ENCODE measurements at places on chromosomes 3 and 15. TPM values are rescaled to one million over a fixed set of nuclear protein-coding genes. Genes with fewer than 3 reads are reported as not detected.

DNA sequence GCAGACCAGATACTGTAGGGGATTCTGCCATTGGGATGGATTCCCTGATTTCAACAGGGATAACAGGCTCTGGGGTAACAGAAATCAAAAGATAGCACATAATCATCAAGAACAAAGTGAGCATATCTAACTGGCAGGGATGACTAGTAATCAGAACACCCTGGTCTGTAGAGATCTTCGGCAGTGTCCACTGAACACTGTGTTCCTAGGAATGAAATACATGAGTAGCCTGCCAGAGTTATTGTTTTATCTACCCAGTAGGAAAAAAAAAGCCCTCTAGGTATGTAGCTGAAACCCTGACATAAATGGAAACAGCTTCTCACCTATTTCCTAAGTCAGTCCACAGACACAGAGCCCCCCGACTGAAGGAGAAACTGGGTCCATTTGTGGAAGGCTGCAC, 340.3 kb upstream of the ZNF385D start:
- no peak for DNase-seq

DNA sequence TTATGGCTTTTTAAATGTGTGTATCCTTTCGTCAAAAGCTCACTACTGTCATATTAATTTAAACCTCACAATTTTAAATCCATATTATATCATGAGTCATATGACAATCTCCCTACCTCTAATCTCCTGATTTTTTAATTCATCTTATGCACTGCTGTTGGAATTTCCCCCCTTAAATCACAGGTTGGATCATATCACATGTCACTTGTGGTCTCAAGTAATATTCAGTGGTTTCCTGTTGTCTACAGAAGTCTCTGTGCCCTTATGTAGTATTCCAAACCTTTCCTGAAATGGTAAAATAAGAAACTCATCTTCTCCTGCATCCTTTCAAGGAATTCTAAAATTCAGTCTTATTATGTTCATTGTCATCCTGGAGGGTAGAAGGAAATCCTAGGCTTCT, 116.0 kb upstream of the CBLB start:
- no peak for DNase-seq

CMTM6 gene
- polyA plus RNA-seq: 24.3 TPM

GRCh38 chr3:16808393-16809107, 76.2 kb upstream of the PLCL2 start:
- DNase-seq: no peak

DNA sequence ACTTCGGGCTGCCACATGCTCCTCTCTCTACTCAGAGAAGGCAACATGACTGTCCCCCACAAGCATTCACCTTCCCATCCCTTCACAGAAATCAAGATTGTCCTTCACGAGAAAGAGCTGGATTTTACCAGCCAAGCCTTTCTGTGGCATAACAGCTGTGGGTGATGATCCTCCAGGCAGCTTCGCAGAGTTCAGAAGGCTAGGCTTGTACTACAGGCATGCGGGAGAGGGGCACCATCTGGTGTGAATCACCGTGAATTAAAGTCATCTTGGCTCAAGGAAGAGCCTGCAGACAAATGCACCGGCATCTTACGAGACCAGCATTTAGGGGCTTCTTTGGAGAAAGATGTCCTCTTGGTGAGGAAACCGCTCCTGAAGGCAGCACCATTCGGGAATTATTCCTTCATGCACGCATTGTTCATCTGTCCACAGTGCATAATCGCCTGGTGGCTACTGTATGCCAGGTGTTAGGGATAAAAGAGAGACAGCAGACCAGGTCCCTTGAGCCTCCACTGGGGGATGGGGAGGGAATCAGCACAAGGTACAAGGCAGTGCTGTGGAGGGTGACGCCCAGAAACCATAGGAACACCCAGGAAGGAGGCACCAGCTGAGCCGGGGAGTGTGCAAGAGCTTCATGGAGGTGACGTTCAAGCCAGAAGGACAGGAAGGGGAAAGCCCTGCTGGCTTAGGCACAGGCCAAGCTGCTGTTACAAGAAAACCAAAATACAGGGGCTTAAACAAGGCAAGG, 108.6 kb downstream of the TMEM266 start:
- DNase-seq: no peak

GRCh38 chr15:25342629-25343028, 96.2 kb downstream of the UBE3A start:
- DNase-seq: no peak

GRCh38 chr3:160904691-160905090, 148.7 kb downstream of the PPM1L start:
- no peak for DNase-seq

- DNase-seq: no peak
Observed at GRCh38 chr15:64862408-64862807, 20.7 kb downstream of the PLEKHO2 start.

GRCh38 chr15:47553947-47554346, 163.4 kb upstream of the SEMA6D start:
- no peak for DNase-seq

GRCh38 chr3:22322861-22323260, 571.9 kb upstream of the ZNF385D start:
- no peak for DNase-seq

GUCA1C gene
- 0.43 TPM for polyA plus RNA-seq

DNA sequence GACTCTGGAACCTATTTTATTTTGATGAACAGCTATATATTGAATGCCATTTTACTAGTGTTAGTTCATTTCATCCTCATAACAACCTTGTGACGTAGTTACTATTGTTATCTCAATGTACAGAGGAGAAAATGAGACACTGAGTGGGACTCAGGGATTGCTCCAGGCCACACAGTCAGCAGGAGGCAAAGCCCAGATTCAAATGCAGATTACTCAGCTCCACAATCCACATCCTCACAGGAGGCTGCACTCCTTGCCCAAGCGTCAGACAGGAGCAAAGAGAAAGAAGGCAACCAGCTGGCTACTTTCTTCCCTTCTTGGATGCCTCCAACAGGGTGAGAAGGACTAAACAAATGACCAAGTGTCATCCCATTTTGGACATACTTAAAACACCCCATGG, 92.0 kb upstream of the CCDC54 start:
- peak; percentile 62 for DNase-seq

GRCh38 chr15:51814606-51815005, 14.8 kb upstream of the TMOD3 start:
- DNase-seq: no peak

- DNase-seq: no peak
Observed at GRCh38 chr3:28856796-28857195, 424.1 kb upstream of the RBMS3 start.

SPCS1 gene
- polyA plus RNA-seq: 200 TPM

CIAO2A gene
- 89.0 TPM for polyA plus RNA-seq

DNA sequence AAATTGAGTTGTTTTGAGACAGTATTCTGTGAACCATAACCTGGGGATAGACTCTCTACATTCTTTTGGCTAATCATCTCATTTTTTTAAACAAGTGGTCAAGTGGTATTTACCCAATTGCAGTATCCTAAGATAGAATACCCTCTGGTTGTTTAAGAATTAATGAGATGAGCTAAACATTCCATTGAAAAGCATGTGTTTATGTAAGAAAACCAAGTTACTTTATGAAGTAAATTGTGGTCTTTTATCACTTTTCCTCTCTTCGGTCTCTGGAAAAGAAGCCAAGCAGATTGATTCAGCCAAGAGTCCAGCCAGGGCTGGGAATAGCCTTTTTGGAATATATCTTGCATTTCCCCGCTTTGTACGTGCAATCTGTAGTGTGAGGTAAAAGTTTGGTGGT, 185.7 kb upstream of the TOPAZ1 start:
- no peak for DNase-seq

DNA sequence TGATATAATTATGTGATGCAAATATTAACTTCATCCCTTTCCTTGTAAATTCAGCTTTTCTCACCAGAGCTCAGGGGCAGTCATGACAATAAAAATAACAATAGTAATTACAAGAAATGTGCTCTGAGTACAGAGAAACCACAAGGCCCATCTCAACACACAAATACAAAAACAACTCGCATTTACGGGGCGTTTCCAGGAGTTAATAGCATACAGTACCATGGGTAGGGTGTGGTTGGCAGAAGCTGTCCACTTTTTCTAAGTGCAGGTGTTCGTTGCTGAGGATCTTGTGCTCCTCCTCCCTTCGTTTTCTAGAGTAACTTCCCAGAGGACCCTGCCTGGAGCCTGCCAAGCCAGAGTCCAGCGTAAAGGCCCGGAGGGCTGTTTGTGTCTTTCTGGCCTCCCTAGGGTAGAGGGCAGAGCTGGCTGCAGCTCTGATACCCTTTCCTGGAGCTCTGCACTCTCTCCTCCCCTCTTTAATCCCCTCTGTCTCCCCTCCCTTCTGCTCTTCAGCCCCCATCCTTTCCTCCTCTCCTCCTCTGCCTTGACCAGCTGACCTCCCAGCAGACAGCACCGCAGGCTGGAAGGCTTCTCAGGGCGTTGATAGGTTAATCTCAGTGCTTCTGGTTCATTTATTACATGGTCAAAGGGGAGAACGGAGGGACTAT, 11.4 kb downstream of the SEMA3G start:
- no peak for DNase-seq

- DNase-seq: peak; percentile 83
Observed at GRCh38 chr3:14329116-14329830, 73.1 kb upstream of the SLC6A6 start.

DNA sequence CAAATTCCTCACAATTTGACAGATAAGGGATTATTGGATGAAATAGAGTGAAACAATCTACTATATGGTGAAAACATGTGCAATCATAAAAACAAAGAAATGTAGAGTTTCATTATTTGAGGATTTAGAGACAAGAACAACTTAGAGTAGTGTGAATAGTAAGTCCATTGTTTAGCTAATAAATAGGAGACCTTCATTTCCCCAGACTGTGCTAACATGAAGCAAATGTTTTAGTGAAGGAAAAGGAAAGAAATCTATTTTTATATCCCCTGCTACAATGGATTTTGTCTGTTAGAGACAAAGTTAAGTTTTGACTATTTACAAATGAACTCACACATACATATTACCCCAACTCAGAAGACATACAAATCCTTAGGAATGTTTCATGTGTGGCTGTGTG, 77.8 kb downstream of the EFL1 start:
- DNase-seq: no peak

GRCh38 chr15:90046289-90046688, 45.2 kb downstream of the ZNF710 start:
- no peak for DNase-seq

DNA sequence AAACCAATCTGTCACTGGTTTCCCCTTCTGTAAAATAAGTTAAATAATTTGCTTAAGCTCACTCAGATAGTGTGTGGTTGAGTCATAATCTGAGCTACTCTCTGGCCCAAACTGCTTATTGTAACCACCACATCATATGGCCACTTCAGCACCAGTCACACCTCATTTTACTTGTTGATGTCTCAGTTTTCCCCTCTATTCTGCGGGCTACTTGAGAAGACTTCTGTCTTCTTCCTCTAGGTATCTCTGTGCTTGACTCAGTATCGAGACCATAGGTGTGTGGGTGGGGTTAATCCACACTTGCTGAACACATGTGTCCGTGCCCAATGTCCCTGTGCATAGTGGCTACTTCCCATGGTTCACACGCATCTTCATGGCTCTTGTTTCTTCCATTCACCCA, 32.9 kb downstream of the CRYGS start:
- no peak for DNase-seq

DNA sequence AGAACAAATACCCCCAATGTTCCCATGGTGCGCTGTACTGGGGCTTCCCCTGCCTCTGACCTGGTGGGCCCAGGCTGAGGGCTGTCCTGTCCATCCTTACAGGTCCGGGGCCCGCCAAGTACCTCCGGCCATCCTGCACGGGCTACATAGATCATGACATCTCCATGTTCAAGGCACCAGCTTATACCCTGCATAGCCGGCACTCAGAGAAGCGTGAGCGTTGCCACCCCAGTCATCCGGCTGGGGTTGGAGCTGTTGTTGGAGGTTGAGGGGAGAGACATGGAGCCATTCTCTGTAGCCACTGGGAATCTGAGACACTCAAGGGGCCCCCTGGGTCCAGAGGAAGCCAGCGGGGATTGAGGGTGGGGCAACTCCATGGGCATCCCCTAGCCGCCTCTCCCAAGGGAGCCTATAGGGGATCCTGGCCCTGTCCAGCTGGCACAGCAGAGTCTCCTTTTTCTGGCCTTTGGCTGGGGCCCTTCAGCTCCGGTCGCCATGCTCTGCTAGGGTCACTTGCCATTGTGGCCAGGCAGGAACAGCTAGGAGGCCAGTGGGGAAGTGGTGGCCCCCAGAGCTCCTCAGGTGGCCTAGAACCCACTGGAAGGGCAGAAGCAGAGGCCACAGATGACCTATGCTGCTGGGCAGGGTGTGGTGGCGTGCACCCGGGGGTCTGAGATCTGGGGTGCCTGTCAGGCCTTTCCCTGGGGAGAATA, 12.5 kb upstream of the CSPG4 start:
- DNase-seq: no peak

CHL1 gene
- polyA plus RNA-seq: not detected

DNA sequence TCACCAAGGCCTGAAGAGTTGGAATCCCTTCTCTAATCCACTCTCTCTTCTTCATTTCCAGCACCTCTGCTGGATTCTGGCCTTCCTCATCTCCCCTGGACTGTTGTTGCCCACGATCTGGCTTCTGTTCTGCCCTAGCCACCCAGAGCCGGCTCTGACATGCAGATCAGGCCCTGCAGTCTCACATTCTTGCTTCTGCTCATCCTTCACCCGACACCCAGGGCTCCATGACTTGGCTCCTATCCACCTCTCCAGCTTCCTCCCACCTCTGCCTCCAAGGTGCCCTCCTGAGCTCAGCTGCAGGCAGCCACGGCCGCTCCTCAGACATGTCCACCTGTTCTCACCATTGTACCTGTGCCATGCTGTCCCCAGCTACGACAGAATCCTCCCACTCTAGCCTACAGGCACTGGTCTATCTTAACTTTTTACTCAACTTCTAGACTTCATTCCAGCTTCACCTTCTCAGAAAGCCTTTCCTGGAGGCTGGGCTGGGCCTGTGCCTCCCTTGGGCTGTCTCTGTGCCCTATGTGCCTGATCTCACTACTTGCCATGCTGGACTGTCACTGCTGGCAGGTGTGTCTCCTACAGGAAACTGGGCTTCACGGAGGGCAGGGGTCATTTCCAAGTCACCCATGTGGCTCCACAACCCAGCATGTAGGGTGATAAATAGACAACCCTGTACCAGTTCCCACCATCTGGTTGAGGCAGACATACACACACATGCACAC, 16.0 kb upstream of the TBC1D21 start:
- DNase-seq: no peak

AZI2 gene
- polyA plus RNA-seq: 40.5 TPM

CHCHD6 gene
- 42.3 TPM for polyA plus RNA-seq

DUOXA1 gene
- 5.7 TPM for polyA plus RNA-seq

DNA sequence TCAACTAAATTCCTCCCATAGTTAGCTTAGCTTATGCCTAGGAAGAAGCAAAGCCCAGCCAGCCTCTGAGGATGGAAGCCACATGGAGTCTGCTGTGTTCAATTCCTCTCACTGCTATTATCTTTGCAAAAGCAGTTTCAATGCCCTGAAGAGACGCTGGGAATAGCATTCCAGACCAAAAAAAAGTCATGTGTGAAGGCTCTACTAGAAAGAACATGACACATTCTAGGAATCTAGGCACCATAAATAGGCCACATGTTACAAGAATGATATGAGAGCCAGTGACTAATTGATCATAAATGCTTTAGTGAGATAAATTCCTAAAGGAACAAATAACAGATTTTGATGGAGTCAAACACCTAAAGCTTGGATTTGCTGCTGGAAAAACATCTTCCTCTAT, 800.8 kb downstream of the TUSC7 start:
- peak; percentile 54 for DNase-seq

- DNase-seq: no peak
Observed at GRCh38 chr3:188259191-188259590, 105.2 kb downstream of the LPP start.

All from foreskin keratinocyte (primary cell).